A673 (cell line): ENCODE measurements at places on chromosomes 4 and X. TPM values are rescaled to one million over a fixed set of nuclear protein-coding genes. Genes with fewer than 3 reads are reported as not detected.

DNA sequence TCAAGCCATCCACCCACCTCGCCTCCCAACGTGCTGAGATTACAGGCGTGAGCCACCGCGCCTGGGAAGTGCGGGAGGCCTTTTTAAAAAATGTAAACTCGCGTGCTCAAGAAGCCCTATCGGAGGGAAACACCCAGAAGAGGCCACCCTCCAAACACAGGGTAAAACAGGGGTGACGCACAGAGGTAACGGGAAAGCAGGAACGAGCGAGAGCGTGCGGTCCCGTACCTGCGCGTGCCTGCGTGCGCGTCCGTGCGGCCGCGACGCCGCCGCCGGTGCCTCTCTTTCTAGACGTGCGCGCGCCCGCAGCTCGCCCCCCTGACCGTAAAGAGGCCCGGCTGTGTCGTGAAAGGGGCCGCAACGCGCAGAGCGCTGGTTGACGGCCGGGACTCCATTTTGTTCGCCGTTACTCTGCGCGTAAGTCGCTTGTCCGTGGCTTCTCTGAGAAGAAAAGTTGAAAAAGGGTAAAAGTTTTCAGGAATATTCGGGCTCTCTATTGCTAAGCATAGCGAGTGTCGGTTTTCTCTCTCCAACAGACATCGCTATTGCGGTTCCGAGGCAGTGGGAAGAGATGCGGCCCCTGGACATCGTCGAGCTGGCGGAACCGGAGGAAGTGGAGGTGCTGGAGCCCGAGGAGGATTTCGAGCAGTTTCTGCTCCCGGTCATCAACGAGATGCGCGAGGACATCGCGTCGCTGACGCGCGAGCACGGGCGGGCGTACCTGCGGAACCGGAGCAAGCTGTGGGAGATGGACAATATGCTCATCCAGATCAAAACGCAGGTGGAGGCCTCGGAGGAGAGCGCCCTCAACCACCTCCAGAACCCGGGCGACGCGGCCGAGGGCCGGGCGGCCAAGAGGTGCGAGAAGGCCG is at the start of gene MRFAP1:
Gene MRFAP1 (plus strand): TSS at position 394 of the 872 bp plus-strand sequence. CDS start 178 bp downstream, at position 572.
- DNase-seq: peak; percentile 97

CNOT6L gene
- total RNA-seq: 13.4 and 17.7 TPM in 2 replicates

VCX3B gene
- 0.39 TPM in 1 of 2 replicates, not detected in the other for total RNA-seq

NXT2 gene
- 11.4 and 11.6 TPM in 2 replicates for total RNA-seq

ARMCX1 gene
- 6.1 and 6.2 TPM in 2 replicates for total RNA-seq

DNA sequence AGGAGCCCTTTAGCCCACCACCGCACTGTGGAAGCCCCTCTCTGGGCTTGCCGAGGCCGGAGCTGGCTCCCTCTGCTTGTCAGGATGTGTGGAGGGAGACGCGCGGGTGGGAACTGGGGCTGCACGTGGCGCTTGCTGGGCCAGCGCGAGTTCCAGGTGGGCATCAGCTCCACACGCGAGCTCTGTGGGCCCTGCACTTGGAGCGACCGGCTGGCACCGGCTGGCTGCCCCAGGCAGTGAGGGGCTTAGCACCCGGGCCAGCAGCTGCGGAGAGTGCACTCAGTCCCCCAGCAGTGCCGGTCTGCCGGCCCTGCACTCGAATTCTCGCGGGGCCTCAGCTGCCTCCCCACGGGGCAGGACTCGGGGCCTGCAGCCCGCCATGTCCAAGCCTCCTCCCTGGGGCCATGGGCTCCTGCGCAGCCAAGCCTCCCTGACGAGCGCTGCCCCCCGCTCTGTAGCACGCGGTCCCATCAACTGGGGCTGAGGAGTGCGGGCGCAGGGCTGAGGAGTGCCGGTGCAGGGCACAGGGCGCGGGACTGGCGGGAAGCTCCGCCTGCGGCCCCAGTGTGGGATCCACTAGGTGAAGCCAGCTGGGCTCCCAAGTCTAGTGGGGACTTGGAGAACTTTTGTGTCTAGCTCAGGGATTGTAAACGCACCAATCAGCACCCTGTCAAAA is 93.6 kb downstream of the DTHD1 start:
- DNase-seq: no peak

ITIH6 gene
- total RNA-seq: not detected in 2 replicates

- peak; percentile 0 for DNase-seq
These were observed 56.6 kb downstream of the AASDH start for GRCh38 chr4:56330691-56331090.

GRCh38 chr4:118154649-118155048 is 120.4 kb downstream of the NDST3 start:
- DNase-seq: no peak

GRCh38 chr4:24007860-24008261 is 118.0 kb upstream of the PPARGC1A start:
- no peak for DNase-seq

DNA sequence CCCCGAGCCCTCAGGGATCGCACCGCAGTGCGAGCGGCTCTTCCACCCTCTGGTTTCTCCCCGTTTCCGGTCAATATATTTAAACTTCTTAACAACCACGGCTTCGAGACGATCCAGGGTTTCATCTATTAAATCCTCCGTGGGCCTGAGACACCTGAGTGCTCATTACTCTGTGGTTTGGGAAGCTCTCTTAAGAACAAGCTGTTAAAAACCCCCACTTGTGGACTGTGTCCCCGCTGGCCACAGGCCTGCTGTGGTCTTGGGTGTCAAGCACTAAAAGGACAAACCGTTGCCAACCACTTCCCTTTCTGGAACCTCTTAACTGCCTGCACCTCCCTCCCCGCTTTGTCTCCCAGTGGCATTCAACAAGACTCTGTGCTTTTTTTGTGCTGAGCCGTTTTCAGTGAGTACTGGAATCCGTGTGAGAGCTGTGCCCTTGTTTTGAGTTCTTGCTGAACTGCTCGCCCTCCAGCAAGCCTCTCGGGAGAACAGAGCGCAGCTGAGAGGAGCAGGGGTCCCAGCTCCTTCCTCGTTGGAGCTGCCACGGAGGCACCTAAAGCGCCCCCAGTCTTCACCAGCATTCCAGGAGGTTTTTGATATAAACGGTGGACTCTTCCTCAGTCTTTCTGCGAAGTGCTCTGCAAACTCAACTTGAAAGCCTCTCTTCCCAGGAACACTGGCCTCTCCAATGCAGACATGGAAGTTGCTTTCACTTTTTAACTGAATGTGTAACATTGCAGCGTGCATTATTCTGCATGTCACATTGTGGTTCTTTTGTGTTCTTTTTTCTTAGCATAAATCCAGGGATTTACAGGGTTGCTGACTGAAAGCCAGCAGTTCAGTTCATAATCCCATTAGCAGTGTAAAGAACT is 691 bp upstream of the IGFBP7 start:
- peak; percentile 67 for DNase-seq

WDR45 gene
- 31.8 and 40.5 TPM in 2 replicates for total RNA-seq

DNA sequence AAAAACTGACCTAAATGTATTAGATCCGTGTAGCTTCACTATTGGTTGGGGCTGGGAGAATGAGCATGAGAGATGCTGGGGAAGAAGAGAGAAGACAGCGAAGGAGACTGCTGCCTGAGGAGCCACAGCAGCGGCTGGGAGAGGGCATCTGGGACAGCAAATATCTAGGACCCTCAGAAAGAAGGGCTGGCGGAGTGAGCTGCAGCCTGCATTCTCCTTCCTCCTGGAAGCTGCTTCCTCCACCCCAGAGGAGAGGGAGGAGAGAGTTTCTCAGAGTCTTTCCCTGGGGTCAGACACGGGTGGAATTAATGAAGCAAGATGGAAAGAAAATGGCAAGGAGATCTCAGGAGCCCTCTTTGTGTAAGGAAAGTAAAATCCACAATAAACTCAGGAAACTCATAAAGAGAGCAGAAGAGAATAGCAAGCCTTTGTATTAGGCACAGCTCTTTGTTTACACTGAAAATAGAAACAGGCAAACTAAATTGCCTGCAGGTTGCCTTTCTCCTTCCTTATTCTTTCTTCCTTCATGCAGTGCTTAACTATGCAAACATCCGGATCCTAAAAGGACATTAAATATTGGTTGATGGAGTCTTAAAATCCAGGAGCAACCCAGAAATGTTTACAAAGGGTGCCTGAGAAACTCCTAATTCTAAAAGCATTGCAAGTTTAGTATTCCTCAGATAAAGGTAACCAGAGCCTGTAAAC is 130.3 kb upstream of the GALNT7 start:
- DNase-seq: no peak

ARMCX2 gene
- total RNA-seq: 53.9 and 58.8 TPM in 2 replicates

- DNase-seq: no peak
These were observed 4.3 kb downstream of the CPLX1 start for GRCh38 chr4:821631-822030.

DNA sequence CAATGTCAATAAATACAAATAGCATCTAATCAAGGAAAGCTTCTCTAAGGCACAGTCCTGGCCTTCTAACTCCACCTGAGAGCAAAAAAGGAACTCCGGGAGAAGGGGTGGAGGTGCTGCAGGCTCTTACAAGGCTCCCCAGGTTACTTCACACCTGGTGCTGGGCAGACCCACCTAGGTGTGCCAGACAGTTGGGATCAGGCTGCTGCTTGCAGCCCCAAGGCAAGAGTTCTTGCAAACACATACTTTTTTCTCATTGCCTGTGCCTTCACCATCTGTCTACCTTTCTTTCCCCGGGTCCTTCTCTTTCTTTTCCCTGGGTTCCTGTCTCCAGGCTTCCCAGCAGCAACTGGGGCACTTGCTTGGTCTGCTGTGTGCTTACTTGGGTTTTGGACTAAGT is 81.4 kb upstream of the STIM2 start:
- no peak for DNase-seq

GRCh38 chrX:80306007-80306406 is 114.2 kb upstream of the TENT5D start:
- DNase-seq: no peak

KIAA1210 gene
- not detected in 2 replicates for total RNA-seq

DNA sequence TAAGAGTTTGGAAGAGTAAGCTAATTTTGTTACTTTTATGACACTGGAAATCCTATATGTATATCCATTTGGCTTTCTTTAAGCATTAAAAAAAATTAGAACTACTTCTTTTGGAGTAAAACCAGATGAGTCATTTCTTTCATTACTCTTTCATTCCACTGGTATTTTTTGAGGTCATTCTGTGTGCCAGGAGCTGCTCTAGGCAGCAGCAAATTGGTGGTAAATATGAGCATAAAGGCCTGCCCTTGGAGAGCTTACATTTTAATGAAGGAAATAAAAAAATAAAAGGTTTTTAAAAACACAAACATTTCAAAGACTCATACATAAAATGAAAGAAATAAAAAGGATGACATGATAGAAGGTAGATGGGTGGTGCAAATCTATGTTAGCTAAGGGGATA is 37.4 kb downstream of the MID1 start:
- no peak for DNase-seq

PABPC4L gene
- 3.4 and 4.4 TPM in 2 replicates for total RNA-seq

DNA sequence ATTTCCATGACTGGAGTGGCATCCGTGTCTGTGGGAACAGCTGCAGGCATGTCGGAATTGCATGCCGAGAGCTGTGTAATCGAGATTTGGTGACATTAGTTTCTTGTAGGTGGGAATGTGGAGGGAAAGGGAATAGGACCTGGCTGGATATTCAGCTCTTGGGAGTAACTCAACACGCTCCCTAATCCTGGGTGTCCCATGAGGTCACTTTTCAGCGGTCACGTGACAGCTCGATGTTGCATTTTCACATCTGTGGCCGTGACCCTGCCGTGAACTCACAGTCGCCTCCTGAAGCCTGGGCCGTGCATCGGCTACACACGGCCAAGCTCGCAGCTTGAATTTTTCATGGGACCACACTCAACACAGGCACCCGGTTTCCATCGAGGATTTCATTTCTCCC is 25.8 kb upstream of the PSAPL1 start:
- DNase-seq: no peak

DNA sequence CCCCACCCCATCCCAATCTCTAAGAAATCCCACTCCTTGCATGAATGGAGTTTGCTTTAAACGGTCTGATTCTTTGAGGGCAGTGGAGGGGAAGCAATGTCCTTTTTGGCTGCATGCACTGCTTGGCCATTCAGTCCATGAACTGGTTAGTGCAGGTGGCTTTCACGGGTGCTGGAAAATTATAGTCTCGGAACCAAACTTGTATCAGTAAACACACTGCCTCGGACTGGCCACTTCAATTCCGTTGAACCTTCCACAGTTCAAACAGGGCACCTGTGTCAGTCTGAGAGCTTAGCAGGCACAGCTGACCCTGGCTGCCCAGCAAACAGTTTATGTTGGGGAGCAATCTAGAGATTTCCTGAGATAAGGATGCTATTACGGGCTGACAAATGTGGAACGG is 255.6 kb downstream of the DHX15 start:
- DNase-seq: no peak

GRCh38 chr4:125368671-125369081 is 53.9 kb downstream of the FAT4 start:
- DNase-seq: peak; percentile 60

- no peak for DNase-seq
These were observed 21.1 kb downstream of the HOPX start for GRCh38 chr4:56659946-56660345.

PHEX gene
- 0.37 and 0.43 TPM in 2 replicates for total RNA-seq

GRCh38 chr4:182764137-182764536 is 153.0 kb downstream of the DCTD start:
- no peak for DNase-seq

- DNase-seq: no peak
These were observed 9.3 kb downstream of the DIPK2B start for GRCh38 chrX:45191383-45191782.

DNA sequence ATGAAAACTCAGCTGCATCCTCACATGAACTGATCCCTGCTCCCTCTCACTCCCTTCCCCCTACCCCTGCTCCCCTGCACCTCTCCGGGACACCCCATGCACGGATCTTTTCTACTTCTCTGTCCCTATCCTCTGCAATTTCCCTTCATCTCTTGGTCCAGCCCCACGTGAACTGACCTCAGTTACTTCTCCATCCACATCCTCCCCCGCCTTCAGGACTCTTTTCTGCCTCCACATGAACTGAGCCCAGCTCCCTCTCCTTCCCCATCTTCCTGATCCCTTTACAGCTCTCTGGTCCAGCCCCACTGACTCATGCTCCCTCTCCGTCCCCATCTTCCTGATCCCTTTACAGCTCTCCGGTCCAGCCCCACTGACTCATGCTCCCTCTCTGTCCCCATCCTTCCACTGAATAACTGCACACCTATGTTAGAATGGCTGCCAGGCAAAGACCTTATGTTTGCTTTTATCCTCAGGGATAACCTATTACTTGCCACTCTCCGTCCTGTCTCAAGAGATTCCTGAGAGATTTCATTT is 5.6 kb downstream of the CETN2 start:
- DNase-seq: no peak

- DNase-seq: no peak
These were observed 458.5 kb downstream of the AFF2 start for GRCh38 chrX:148958901-148959300.

GRCh38 chrX:133434197-133434820 is 19.0 kb upstream of the GPC4 start:
- no peak for DNase-seq

GRCh38 chr4:112895811-112896608 is 153.4 kb upstream of the ANK2 start:
- no peak for DNase-seq

DNA sequence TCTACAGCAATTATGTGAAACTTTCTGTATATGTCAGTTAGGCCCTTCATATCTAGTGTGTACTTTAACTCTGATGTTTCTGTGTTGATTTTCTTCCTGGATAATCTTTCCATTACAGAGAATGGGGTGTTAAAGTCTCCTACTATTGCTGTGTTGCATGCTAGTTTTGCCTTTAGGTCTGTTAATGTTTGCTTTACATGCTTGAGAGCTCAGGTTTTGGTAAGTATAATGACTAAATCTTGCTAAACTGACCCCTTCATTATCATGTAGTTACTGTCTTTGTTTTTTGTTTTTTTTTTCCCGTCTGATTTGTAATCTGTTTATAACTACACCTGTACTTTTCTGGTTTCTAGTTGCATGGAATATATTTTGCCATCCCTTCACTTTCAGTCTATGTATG is 63.6 kb upstream of the UGT2B15 start:
- DNase-seq: no peak

- no peak for DNase-seq
These were observed 62.0 kb upstream of the TLR2 start for GRCh38 chr4:153622093-153622492.

PRRG1 gene
- 9.7 and 10.4 TPM in 2 replicates for total RNA-seq
